CD8-positive, alpha-beta T cell (primary cell): ENCODE measurements at places on chromosomes 2 and 18. TPM values are rescaled to one million over a fixed set of nuclear protein-coding genes. Genes with fewer than 3 reads are reported as not detected.

GRCh38 chr18:72102412-72102811 is 441.7 kb downstream of the CBLN2 start:
- DNase-seq, result no peak

Gene MBD1
- 96.0 TPM for total RNA-seq

- DNase-seq, result no peak
Measured at GRCh38 chr18:30403278-30403677, 639.3 kb downstream of the DSC3 start.

Gene HOXD13
- total RNA-seq, result not detected

DNA sequence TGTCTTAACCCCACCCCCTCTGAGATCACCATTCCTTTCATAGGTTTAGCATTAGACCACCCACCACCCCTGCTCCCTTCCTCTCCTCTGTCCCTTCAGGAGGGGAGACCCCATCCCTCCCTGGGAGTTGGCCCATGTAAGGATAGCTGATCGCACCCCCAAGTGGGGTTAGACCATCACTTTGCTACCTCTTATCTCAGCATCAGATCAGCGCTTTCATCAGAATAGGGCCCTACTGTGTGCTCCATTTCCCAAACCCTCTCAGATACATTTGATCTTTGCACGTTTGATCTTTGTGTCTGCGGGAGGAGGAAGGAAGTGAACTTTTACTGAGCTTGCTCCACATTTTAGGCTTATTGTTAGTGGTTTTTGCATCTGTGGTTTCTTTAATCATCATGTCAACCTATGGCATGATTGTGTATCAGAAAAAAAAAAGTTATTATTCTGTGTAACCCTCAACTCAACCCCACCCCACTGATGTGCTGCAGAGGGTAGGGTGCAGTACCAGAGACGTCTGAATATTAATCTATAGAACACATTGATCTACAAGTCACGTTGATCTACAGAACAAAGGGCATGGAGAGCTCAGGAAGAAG is 81.2 kb downstream of the PDCL3 start:
- DNase-seq, result peak; percentile 71

Gene SNORC
- 0.16 TPM for total RNA-seq

DNA sequence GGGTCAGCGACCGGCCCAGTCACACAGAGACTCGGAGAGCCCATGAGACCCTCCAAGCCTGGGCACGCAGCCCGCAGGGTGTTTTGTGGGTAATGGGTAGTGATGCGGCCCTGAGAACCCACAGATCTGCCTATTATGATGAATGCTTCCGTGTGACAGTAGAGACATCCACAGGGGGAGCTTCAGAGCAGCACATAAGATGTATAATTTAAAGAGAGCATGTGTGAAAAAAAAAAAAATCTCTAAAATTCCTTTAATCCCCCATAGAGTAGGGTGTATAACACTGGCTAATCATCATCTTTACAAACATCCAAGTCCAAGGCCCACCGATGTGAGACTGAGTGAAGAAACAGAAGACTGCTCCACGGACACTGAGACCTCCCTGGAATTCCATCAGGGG is 34.6 kb downstream of the BIN1 start:
- DNase-seq, result no peak
